ENCODE measurements at places on chromosomes 12 and 14. TPM values are rescaled to one million over a fixed set of nuclear protein-coding genes. Genes with fewer than 3 reads are reported as not detected.

The E2F7 gene
- total RNA-seq: 7.4 TPM

The C12orf56 gene
- not detected for total RNA-seq

The TAS2R7 gene
- not detected for total RNA-seq

The CHGA gene
- total RNA-seq: 3,424 TPM

The DLK1 gene
- total RNA-seq: 149 TPM

The CACNA2D4 gene
- 0.87 TPM for total RNA-seq

The PLEKHG3 gene
- 83.9 TPM for total RNA-seq

The NOVA1 gene
- total RNA-seq: 22.6 TPM

Data from type B pancreatic cell (in vitro differentiated cells).